ENCODE measurements at places on chromosomes 7 and 10.

GRCh38 chr7:94561841-94562514 is 52.4 kb downstream of the CASD1 start:
- no peak for DNase-seq

GRCh38 chr10:117905404-117905803 is 141.3 kb downstream of the RAB11FIP2 start:
- DNase-seq, result no peak

- DNase-seq, result no peak
Measured at GRCh38 chr7:137689761-137690160, 157.0 kb downstream of the DGKI start.

DNA sequence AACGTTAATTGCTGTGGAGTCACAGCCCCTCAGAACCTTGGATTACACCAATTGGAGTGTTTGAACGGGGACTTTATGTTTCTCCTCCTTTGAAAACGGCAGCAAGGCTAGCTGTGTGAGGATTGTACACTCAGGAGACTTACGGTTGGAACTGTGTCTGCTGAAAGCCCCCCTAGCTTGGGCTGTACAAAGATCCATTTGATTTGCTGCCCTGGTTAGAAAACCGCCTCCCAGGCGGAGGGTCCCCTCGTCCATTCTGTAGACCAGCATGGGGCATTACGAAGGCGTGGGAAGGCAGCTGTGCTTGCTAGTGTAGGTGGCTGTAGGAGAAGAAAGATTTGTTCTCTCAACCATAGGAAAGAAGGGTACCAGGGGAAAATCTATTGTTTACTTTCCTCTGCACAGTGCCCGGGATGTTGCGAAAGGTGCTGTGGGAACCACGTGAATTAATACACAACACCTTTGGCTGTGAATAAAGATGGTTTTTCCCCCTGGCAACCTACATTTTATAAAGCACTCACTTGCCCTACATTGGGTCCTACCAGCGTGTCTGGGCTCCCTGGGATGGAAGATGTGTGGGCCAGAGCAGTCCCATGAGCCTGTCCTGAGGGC is 73.4 kb upstream of the BTBD16 start:
- no peak for DNase-seq

- DNase-seq, result no peak
Measured at GRCh38 chr7:22411977-22412693, 55.2 kb upstream of the RAPGEF5 start.

- DNase-seq, result no peak
Measured at GRCh38 chr7:11130012-11130411, 156.3 kb downstream of the PHF14 start.

DNA sequence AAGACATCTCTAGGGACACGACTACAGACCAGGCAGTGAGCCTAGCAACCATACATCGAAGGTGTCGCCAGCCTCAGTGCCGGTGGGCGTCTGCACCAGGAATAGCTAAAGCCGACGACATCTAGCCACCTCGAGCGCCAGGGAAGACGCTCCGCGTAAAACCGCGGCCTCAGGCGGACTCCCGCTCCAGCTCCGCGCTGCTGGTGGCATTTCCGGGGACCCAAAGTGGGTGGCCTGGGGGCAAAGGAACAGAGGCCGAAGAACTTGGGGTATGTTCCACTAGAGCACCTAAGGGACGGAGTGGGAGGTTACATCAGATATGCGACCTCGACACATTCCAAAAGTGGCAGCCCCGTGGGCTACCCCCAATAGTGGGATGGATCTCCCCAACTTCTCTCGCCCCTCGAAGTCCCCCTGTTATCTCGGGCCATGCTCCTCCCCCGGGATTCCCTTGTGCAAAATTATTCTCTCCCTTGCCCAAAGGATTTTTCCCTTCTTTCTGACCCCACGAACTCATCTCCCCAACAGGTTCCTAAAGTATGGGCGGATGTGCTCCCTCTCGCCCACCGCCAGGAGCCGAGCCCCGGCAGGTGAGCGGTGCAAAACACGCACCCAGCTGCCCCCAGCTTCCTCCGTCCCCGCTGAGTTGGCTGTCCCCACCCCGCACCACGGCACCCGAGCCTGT is 1.2 kb downstream of the KCNMA1 start:
- peak; percentile 7 for DNase-seq

DNA sequence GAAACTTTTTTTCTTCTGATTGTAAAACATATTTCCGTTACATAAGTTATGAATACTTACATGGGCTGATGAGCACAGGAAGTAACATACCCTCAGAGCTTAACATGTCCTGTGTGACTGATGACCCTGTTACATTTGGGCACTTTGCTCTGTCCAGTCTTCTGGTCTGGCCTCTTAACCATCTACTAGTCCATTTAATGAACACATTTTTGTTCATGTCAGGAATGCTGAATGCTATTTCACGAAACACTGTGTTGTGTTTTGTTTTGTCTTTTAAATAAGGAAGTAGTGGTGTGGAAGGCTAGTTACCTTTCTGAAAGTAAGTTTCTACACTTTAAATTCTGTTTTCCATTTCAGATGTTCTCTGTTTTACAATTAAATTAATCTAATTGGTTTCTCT is 77.7 kb downstream of the RBM33 start:
- no peak for DNase-seq

DNA sequence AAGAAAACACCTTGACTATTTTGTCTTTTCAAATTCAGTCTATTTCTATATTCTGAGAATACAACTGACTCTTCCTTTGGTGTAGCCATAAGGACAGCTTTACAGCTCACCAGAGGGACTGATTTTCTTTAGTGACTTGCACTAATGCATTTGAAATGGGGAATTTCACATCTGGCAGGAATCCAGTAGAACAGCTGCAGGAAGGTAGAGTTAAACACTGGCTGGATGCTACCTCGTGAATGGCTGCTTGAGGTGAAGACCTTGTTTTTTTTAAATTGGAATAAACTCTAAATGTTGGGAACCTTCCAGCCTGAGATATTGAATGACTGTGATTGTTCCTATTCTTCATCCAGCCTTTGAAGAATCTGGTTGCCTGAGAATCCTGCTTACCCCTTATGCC is 139.5 kb upstream of the STK17A start:
- DNase-seq, result peak; percentile 33
